NCI-H1417 treated with DMSO at 0.1 percent for 48 hours (cell line): ENCODE measurements at places on chromosomes 3 and 15.

GRCh38 chr15:86855307-86856291, 775.9 kb downstream of the AGBL1 start:
- DNase-seq: no peak

- DNase-seq: no peak
Observed at GRCh38 chr3:11591002-11591355, 52.7 kb downstream of the VGLL4 start.

- no peak for DNase-seq
Observed at GRCh38 chr3:142077859-142078500, 71.4 kb downstream of the TFDP2 start.

DNA sequence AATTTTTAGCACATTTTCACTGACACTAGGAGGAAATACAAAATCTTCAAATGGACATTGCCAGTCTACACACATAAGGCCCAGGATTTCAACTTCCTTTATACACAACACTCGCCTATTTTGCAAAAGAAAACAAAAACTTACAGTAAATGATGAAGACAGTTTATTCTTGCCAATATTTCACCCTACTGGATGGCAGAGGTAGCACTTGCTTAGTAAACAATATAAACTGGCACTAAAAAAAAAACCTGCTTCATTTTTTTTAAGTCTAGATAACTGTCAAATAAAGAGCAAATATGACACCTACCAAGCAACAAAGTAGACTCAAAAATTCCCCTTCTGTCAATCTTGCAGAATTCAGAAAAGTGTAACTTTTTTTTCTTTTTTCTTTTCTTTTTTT, 204.0 kb downstream of the VPS13C start:
- DNase-seq: no peak

DNA sequence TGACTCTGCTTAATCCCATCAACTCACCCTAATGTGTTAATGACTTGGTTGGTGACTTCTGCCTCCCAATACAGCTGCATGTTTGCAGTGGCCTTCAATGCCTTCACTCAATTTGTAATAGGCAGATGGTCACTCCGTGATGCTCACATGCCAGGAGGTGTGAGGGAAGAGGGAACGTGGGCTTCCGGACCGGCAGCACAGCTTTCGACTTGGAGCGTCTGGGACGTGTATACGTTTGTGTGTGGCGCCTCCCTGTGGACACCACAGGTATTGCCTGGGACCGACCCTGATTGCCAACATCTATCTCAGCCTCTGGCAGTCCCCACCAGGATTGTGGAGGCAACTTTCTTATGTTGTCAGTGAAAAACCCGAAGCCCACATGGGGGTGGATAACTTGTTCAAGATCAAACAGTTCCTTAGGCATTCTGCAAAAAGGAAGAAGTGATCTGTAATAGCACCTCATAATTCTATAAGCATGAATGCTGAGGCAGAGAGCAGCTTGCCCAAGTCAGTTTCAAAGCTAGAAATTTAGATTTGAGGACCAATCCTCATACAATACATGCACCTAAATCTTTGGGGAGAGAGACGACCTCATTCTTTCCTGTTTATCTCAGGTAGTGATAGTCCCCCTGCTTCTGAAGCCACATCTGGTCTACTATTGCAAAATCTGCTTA, 16.9 kb downstream of the MRPL46 start:
- DNase-seq: no peak

DNA sequence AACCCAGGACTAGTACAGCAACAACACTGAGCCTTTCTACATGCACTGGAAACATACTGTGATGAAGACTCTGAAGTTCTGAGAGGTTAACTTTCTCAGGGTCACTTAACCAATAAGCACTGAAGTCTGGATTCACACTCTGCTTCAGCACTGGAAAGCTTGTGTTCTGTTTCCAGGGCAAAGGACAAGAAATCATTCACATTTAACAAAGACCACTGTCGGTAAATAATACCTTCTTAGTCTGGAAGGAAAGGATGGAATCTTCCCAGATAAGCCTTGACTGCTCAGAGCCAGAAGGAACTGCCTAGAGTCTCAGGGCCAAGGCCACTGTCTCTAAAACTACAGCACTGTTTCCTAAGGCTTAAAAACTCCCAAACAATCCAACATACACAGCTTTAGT, 4.3 kb upstream of the GLYCTK start:
- DNase-seq: no peak

DNA sequence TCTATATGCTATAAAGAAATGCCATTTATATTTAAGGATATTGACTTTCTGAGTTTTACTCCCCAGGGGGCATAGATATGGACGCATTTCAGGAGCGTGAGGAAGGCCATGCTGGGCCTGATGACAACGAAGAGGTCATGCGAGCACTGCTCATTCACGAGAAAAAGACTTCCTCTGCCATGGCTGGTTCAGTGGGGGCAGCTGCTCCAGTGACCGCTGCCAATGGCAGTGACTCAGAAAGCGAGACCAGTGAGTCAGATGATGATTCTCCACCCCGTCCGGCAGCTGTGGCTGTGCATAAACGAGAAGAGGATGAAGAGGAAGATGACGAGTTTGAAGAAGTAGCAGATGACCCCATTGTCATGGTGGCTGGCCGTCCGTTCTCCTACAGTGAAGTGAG, 38.4 kb downstream of the GTF2E1 start:
- no peak for DNase-seq

GRCh38 chr15:29589975-29590374, 232.3 kb downstream of the TJP1 start:
- no peak for DNase-seq

DNA sequence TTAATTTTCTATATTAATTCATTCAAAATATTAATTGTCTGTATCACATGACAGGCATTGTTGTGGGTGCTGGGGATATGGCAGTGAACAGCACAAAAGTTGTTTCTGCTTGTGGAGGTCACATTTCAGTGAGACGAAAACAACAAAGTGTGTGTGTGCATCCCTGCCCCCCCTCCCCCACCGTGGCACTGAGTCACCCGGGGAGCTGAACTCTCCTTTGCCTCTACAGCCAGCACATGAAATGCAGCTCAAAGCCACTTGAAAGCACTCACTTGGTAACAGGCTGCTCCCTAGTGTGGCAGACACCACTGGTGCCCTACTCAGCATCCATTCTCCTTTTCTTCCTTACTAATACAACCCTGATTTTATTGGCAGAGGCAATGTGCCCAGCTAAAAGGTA, 16.9 kb upstream of the SCAMP5 start:
- no peak for DNase-seq

DNA sequence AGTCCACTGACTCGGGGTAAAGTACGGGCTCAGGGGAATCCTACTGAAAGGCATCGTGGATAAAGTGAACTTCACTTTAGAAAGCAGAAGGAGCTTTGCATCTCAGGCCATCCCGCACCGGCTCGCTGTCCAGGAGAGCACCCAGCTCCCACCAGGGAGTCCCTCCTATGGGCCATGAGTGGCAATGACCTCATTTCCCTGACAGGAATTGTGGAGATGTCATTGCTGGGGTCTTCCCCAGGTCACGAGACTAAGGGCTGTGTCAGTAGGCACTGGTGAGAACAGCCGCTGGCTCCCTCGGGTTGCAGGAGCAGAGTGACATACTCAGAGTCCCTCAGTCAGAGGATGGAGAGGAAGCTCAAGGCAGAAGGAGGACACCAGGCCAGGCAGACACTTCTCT, 97.3 kb downstream of the XXYLT1 start:
- no peak for DNase-seq

GRCh38 chr3:33652736-33653135, 65.3 kb downstream of the CLASP2 start:
- no peak for DNase-seq

- DNase-seq: no peak
Observed at GRCh38 chr15:74261041-74261440, 24.9 kb downstream of the CCDC33 start.

DNA sequence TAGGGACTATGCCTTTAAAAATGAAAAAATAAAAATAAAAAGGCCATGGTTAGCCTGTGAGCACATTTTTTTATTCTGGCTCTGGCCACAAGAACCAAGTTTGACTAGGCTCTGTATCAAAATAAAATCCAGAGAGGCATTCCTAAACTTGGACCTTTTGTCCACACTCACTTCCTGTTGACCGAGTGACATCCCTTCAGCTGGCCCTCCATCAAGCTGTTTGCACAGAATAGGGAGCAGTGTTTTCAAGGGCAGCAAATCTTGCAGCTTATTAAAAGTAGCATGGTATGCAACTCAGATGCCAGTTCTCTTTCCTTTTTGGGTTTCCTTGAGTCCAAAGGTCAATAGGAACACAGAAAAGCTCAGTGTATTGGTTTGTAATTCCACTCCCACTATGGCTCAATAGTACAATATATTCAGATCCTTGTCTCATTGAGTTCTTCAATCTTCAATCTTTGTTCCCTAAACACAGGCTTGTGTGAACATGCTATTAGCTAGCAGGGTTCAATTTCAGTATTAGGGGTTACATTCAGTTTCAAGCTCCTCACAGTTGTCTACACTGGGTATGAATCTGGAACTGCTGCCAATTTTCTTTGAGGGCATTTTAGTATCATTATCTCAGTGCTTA, 244.5 kb downstream of the RBMS3 start:
- no peak for DNase-seq

- DNase-seq: no peak
Observed at GRCh38 chr15:43799945-43800285, at the start of gene SERINC4. TSS of gene SERINC4 (minus strand) at chr15:43800220. CDS start at chr15:43799986, 234 bp downstream.

DNA sequence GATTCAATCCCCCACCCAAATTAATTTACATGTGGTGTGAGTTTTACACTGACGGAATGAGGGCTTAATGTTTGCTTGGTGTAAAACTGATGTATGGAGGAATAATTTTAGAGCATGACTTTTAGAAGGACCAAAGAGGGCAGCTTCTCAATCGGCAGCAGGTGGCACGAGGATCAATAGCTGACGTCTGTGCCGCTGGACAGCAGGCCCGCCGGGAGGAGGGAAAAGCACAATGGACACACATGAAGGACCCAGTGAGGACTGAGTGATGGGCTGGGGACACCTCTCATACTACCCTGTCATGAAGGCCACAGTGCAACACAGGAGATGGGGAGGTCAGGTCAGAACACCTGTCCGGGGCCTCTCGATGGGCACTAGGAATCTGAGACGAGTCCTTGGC, 61.4 kb upstream of the NSMCE3 start:
- DNase-seq: no peak

DNA sequence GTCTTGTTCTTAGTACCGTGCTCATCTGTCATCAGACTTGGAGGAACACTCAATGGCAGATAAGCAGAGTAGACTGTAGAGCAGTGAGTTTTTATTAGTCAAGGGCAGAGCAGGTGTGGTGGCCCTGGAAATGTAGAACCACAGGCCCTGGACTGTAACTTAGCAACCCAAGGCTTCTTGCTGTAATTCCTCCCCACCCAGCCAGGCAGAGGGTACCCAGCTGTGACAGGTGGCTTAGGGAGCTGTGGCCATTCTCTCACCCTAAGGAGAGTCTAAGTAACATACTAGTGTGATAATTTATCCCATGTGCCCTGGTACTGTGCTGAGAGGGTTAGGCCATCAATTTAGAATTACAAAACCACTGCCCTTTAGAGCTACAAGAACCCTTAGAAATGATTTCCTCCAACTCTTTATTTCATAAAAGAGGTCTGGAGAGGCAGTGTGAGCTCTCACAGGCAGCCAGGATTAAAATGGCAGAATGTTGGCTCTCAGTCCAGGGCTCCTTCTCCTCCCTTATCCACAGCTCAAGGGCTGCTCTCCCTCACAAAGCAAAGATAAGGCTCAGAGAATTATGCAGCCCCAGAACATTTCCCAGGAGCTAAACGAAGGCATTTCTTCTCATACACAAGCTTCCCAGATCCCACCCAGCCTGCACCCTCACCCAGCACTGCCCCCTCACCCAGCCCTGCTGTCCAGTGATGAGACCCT, 3.0 kb downstream of the POMGNT2 start:
- DNase-seq: no peak

DNA sequence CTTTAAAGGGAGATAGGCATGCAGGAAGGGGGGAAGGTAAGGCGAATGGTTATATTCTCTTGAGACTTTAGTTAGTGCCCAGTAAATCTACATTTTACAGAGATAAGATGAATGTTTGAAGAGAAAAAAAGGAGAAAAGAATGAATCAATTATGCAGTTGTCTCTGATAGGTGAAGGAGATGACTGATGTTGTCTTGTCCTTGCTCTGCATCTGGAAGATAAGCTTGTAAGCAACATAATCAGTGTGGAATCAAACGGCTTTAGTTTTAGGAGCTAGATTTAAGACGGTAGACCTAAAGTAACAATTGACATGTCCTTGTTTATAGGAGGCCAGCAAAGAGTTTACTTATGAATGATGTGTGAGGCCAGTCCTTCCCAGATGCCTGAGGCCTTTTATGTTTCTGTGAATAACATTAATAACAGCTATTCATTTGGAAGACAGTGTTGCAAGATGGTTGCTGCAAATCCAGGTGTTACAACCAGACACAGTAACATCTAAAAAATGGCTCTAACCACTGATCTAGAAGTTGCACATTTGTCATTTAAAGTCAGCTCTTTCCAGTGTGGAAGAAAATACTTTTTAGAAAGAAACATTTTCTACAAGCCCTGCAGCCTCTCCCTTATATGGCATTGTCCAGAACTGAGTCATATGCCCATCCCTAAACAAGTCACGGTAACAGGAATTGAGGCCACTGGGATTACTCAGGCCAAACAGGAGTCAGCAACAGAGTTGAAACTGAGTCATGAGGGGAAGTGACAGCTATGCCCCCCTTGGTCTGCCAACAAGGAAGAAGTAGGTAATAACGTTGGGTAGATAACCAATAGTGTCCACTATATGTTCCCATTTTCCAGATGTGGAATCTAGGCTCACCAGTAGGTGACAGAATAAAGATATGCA, 77.5 kb upstream of the FBN1 start:
- no peak for DNase-seq

DNA sequence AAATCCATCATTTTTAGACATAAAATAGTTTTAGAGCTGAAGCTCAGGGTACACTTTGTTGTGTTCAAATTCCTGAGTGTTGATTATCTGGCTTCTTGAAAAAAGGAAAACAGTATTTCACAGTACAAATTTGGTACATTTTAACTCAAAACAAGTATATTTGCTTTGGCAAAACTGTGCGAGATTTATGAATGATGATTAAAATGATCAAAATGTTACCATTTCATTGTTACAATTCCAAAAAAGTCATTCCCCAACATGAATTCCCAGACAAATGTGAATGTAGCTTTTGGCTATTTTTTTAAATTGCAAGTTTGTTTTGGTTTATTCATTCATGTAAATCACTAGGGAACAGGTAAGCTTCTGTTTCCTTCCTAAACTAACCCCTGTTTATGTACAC, 347.4 kb upstream of the DCBLD2 start:
- no peak for DNase-seq

DNA sequence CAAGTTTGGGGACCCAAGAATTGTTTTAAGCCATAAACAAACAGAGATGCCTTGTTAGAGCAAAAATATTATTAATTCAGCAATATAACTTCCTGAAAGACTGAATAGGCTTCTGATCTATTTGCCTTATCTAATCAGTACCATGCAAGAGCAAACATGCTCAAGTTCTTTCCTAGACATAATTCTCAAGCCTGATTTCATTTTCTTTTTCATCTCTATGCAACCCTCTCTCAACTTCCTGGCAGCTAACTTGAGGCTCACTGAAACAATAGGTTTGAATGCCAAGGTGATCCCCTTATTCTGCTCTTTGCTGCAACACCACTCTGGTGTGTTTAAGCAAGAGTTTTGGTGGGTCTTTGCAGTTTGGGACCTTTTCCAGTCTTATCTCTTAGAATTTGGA, 230.9 kb upstream of the CD96 start:
- no peak for DNase-seq
